NCI-H82 (cell line): ENCODE measurements at places on chromosomes 2 and 18.

- peak; percentile 47 for DNase-seq
Measured at GRCh38 chr2:145752091-145752806, 1232.3 kb upstream of the ZEB2 start.

DNA sequence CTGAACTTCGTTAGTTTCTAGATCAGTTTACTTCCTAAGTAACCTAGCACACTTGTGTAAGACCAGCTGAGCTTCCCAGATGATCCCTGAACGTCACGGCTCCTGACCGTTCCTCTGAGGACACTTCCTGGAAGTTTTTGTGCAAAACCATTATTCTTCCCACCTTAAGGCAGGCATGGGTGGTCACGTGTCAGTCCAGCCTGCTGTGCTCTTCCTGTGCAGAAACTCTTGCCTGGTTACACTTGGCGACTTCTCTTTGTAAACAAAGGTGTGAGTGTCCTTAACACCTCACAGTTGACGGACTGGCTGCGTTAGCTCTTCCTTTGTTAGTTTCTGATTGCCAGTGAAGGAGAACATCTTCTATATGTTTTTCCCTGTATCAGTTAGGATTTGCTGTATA is 118.3 kb downstream of the SH3RF3 start:
- no peak for DNase-seq

- no peak for DNase-seq
Measured at GRCh38 chr2:31379747-31380146, 34.8 kb downstream of the XDH start.

- DNase-seq, result peak; percentile 75
Measured at GRCh38 chr2:36290306-36290856, 65.2 kb upstream of the CRIM1 start.

DNA sequence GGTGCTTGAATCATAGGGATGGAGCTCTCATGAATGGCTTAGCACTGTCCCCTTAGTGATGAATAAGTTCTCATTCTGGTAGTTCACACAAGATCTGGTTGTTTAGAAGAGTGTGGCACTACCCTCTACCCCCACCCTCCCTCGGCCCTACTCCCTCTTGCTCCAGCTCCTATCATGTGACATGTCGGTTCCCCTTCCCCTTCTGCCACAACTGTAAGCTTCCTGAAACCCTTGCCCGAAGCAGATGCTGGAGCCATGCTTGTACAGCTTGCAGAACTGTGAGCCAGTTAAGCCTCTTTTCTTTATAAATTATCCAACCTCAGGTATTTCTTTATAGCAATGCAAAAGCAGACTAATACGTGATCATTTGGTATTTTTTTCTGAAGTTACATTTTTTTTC is 1012.6 kb downstream of the BCL11A start:
- DNase-seq, result peak; percentile 8

- DNase-seq, result no peak
Measured at GRCh38 chr2:33636001-33636400, 36.9 kb upstream of the FAM98A start.

- peak; percentile 69 for DNase-seq
Measured at GRCh38 chr2:88307817-88308216, 137.7 kb downstream of the THNSL2 start.

DNA sequence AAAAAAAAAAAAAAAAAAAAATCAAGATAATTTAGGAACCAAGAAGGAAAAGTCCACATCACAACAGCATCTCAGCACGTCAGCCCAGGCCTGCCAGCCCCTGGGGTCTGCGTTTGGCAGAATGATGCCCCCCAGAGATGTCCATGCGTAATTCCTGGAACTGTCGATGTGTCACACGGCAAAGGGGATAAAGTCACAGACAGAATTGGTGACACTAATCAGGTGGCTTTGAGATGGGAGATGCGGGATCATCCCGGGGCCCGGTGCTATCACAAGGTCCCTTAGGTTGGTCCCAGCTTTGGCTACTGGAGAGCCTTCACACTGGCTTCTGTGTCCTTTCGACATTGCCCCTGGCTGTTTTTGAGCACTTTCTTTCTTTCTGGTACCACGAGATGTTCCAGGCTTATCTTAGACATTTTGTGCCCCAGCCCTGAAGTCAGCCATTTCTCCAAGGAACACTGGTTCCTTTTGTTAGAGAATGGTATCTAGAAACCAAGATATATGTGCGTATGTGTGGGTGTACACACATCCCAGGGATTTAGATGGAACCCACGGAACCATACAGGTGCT is 20.7 kb downstream of the RAMP1 start:
- no peak for DNase-seq

- no peak for DNase-seq
Measured at GRCh38 chr2:8554296-8554806, 127.5 kb upstream of the ID2 start.

DNA sequence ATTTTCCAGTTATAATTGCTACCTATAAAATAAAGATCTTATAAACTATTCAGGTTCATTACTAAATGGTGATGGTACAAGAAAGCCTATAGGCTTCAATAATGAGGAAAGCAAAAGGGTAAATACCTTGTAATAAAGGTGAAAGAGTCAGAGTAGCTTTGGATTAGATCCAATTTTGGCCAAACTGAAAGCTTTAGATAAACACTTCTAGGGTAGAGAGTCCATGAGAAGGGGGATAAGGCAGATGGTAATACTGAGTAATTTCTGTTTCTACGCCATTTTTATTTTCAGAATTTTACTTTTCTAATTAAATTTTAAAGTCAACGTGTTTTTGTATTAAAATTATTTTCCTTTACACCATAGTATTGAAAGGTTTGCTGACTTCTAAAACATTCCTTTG is 9.4 kb downstream of the CASP8 start:
- DNase-seq, result peak; percentile 17

- DNase-seq, result no peak
Measured at GRCh38 chr18:23867006-23867405, 147.5 kb upstream of the TTC39C start.

DNA sequence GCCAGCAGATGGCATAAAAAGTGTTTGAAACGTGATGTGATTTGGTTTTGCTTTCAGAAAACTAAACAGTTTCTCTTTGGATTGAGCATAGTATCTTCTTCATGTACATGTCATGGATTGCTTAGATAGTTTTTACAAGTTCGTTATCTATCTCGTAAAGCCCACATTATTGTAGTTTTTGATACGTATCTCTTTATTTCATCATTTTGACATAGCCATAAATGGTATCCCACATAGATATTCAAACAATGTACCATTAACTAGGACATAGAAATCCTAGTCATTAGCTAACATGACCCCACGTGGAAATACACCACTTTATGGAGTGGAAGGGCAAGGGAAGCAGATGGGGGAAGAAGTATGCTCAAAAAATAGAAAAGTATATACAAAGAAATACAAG is 93.6 kb downstream of the MAP2 start:
- DNase-seq, result no peak

DNA sequence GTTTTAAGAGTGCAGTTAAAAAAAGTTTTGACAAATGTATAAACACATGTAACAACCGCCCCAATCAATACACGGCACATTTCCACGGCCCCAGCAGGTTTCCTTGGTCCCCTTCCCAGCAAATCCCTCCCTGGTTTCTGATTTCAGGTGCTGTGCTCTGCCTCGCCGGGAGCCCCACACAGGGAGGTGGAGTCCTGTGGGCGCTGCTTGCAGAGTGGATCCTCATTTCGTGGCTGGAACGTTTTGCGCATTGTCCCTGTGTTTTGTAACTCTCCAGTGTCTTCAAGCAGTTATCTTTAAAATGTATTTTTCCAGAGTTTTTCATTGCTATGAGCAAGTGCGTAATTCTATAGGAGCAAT is 124.8 kb downstream of the GALR1 start:
- no peak for DNase-seq
